Suppressor macrophage treated with lipopolysaccharide for 4 hours (primary cell): ENCODE measurements at places on chromosomes 13 and 19.

DNA sequence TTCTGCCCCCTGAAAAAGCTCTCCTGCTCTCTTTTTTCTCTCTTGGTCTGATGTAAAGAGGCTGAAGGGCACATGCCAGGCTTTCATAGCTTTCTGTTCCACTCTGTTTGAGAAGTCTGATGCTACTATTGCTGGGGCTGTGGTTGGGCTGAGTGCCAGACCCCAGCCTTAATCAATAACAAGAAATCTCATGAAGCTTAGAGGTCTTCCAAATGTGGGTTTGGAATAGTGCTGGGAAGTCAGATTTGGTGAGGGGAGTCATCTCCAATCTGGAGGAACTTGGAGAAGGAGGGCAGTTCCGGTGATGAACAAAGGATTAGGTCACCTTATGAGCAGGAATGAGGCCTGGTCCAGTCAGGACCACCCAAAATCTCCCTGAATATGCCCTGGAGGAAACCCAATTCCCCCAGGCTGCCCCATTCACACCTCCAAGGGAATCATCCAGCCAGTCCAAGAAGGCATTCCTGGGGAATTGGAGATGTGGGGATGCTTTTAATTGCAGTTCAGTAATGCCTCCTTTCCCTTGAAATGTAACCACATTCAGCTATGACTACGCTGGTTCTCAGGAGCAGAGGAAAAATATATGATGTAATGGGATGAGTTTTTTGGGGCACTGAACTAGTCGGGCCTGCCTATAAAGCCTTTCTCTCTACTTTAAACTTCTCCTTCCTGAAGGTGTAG, 102.0 kb downstream of the STARD13 start:
- no peak for DNase-seq

- no peak for DNase-seq
Observed at GRCh38 chr19:38721979-38722773, 22.1 kb downstream of the CAPN12 start.

- peak; percentile 36 for DNase-seq
Observed at GRCh38 chr19:10655457-10656312, 1.5 kb downstream of the ILF3 start.

GRCh38 chr19:43525836-43526771, 897 bp downstream of the ETHE1 start:
- DNase-seq, result peak; percentile 24

- DNase-seq, result no peak
Observed at GRCh38 chr13:93086329-93086728, 140.3 kb upstream of the GPC6 start.
